ENCODE measurements at places on chromosomes 16 and 17.

DNA sequence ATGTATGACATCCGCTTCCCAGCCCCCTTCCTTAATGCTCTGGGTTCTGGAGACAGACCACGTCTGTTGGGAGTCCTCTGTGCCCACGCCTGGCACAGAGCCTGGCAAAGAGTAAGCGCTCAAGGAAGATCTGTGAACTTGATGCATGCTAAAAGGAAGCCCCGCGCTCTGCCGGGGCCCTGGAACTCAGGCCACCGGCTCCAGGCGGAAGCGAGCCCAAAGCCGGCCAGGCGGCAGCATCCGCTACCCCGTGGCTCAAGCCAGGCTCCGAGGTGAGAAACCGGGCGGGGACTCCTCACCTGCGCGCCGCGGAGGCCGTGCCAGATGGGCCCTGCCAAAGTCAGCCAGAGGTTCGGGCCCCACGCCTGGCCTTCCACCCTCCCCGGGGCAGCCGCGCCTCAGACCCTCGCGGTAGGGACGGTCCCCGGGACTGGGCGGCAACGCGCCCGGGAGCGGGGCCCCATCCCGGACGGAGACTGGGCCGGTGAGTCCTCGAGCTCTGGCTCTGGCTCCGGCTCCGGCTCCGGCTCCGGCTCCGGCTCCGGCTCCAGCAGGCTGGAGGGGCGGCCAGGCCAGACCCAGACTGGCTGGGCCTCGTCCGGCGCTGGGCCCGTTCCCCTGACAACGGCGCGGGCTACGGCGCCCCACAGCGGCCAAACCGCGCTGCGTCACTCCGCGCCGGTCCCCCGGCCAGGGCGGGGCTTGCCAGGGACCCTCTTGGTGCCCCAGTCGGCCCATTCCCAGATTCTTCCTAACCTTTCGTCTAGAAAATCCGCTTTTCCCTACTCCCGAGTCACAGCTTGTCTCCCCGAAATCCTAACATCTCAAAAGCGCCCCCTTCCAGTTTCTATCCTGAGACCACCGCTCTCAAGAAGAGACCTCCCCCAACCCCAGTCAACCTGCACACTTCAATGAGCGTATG lies at the start of gene ZDHHC1:
TSS of gene ZDHHC1 (minus strand) at position 606 of the 922 bp plus-strand sequence. CDS start 8,702 bp downstream, outside the sequence.
- peak; percentile 76 for DNase-seq

DNA sequence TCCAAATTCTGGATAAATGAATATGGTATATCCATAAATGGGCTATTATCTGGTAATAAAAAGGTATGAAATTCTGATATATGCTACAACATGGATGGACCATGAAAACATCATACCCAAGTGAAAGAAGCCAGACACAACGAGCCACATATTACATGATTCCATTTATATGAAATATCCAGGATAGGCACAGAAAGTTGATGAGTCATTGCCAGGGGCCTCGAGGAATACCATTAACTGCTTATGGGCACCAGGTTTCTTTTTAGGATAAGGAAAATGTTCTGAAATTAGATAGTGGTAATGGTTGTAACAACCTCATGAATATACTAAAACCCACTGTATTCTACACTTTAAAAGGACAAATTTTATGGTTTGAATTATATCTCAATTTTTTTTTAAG lies 123.2 kb downstream of the PITPNC1 start:
- DNase-seq: no peak

GRCh38 chr16:53502331-53503269 lies at the start of gene AKTIP:
Gene AKTIP, minus strand, starts transcription at chr16:53503209. Its CDS starts 2,950 bp downstream, at chr16:53500259.
- peak; percentile 56 for DNase-seq

GRCh38 chr16:80971819-80972218 lies 34.9 kb downstream of the CMC2 start:
- DNase-seq: no peak

GRCh38 chr17:64037802-64038201 lies 17.4 kb upstream of the ICAM2 start:
- no peak for DNase-seq

GRCh38 chr17:50026837-50027171 lies 29.1 kb upstream of the ITGA3 start:
- peak; percentile 82 for DNase-seq

GRCh38 chr16:85422632-85423550 lies 190.2 kb upstream of the GSE1 start:
- DNase-seq: peak; percentile 51

DNA sequence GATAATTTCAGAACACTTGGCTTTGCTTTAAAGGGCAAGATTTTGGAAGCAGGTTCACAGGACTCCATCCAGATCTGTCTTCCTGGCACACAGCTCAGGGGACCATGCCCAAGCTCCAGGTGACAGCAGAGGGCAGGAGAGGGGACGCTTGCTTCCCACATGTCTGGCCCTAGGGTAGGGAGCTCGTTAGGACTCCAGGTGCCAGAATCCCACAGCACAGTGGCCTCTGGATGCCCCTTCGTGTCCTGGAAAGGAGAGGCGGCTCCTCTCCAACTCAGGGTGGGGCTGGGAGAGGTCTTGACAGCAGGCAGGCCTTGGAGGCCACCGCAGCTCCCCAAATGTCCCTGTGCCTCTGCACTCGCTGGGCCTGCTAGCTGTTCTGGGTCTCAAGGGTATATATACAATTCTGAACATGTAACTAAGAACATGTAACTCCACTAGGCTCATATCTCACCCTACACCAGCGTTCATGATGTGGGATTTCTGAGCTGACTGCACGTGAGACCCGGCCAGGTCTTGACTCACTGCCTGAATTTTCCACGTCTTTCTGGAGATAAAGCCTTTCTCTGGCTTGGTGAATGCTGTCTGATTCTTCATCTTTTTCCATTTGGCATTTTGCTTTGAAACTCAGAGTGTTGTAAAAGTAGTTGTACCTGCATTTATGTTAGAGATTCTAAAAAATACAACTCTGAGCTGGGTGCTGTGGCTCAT lies 52.8 kb downstream of the MARCHF10 start:
- DNase-seq: peak; percentile 49

GRCh38 chr16:80526418-80527061 lies 14.3 kb upstream of the DYNLRB2 start:
- DNase-seq: peak; percentile 67

DNA sequence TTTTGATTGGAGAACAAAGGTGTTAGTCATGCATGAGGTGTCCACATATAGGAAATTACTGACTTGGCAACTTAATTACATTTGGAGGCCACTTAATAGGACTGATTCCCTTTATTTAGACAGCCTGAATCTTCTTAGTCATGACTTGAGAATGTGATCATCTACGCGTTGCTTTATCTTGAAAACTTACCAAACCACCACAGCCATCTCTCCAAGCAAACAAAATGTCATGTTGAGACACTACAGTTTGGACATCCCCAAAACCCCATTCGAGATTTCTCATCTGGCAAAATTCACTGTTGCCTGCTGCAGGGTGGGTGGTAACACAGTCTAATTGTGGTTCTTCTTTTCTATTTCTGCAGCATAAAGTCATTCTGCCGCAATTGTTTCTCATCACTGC lies 176.5 kb upstream of the CDH5 start:
- no peak for DNase-seq

GRCh38 chr17:19383681-19384470 lies 3.1 kb downstream of the MFAP4 start:
- peak; percentile 53 for DNase-seq

DNA sequence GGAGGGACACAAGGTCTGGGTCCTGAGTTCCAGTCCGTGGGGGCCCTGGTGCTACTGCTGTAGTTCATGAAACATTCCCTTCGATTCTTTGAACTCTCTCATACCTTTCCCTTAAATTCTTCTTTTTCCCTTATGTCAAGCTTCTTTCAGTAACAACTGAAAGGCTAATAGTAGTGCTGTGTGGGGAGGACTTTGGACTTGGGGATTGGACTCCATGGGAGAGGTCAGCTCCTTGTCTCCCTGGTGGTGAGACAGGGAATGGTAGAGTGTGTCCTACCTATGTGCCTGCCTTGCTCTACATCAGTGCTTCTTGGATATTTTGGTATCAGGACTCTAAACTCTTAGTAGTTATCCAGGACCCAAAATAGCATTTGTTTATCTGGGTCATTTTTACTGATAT lies 628.1 kb downstream of the WWOX start:
- DNase-seq: no peak

GRCh38 chr17:19720631-19721426 lies 4.4 kb upstream of the SLC47A2 start:
- DNase-seq: peak; percentile 21

- peak; percentile 58 for DNase-seq
Observed at GRCh38 chr17:81397314-81398175, 2.3 kb downstream of the BAHCC1 start.

DNA sequence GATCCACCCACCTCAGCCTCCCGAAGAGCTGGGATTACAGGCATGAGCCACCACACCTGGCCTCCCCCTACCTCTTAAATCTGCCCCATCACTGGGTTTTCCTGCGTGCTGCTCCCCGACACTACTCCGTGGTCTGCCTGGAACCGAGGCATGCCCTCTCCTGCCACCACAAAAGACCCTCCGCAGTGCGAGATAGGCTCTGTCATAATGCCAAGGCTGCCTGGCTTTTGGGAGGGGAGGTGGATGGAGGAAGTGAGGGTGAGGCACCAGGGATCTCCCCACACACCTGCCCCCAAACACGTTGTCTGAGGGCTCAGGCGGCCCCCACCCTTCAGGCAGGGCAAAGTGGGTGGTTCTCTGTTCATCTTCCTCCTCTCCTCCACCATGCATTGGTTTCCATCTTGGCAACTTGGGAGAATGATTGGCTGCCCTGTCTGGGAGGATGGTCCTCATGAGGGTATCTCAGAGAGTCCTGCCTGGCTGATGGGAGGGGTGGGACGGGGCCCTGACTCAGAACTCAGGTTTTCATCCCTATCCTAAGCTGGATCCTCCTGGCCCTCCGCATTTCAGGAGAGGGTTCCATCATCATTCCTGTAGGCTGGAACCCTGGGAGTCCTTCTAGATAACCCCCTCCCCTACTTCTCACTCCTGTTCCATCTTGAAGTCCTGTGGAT lies 23.2 kb downstream of the IGFBP4 start:
- no peak for DNase-seq

DNA sequence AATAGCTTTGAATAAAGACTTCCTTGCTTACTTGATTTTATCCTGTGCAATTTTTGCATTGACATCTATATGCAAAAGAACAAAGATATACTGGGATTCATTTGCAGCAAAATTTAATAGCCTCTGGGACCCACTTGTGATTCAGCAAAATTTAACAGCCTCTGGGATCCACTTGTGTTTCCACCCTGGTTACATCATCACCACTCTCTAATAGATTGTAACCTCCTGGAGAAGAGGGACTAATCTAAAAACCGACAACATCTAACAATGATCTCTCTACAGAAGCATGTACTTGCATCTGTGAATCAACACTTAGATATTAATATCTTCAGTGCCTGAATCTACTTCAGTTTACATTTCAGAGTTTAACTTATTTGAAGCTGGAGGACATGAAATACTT lies 202.0 kb upstream of the CPHXL start:
- no peak for DNase-seq

GRCh38 chr17:37779554-37779953 lies 34.7 kb upstream of the HNF1B start:
- no peak for DNase-seq

Data from umbilical cord (tissue), 2 donors.